ENCODE measurements at places on chromosomes 3 and 15. TPM values are rescaled to one million over a fixed set of nuclear protein-coding genes. Genes with fewer than 3 reads are reported as not detected.

Gene C3orf80
- 0.10 TPM for polyA plus RNA-seq

Gene TGFBR2
- 13.8 TPM for polyA plus RNA-seq

Gene IL16
- 2.8 TPM for polyA plus RNA-seq

Gene CDHR4
- not detected for polyA plus RNA-seq

Gene MRPL47
- polyA plus RNA-seq, result 78.9 TPM

DNA sequence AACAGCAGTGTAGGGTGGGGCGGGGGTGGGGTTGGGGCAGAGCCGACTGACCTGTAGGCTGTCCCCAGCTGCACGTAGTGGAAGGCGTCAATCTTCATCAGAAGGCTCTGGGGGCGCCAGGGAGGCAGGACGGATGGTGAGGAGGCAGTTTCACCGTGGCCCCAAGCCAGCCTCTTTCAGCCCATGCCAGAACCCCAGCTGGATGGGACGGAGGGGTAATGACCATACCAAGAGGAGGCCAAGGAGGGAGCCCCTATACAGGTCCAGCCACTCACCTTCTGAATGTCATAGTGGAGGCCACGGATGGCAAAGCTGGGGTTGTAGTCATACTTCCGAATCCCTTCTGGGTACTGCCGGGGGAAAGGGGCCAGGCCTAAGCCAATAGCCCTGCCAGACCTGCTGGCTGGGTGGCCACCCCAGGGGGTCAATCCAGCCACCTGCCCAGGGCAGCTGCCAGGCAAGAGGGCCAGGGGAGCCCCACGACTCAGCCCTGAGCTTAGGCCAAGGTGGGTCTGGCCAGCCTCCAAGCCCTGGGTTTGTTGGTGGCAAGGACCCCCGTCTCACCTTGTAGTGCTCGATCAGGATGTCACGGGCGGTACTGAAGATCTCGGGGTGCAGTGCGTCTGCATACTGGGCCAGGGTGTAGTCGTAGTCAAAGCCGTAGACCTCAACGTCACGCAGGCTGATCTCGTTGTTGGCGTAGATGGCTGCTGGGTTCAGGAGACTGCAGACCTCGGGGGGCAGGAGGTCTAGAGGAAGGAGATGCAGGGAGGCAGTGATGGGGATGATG is 4.9 kb downstream of the NT5DC2 start:
- peaks cover 73% of the 10 kb centered on the region for H3K4me1 ChIP-seq
- DNase-seq, result peak; percentile 28
- H3K36me3 ChIP-seq, result no peaks in the 10 kb centered on the region
- no peak overlapping the region for H3K4me3 ChIP-seq
- H3K27me3 ChIP-seq, result no peaks in the 10 kb centered on the region

- H3K27ac ChIP-seq, result peak overlapping the region; percentile 8
- H3K4me3 ChIP-seq, result no peak overlapping the region
- no peaks in the 10 kb centered on the region for H3K27me3 ChIP-seq
- H3K4me1 ChIP-seq, result no peaks in the 10 kb centered on the region
- DNase-seq, result no peak
These were observed 26.8 kb downstream of the PARL start for GRCh38 chr3:183857863-183858262.

DNA sequence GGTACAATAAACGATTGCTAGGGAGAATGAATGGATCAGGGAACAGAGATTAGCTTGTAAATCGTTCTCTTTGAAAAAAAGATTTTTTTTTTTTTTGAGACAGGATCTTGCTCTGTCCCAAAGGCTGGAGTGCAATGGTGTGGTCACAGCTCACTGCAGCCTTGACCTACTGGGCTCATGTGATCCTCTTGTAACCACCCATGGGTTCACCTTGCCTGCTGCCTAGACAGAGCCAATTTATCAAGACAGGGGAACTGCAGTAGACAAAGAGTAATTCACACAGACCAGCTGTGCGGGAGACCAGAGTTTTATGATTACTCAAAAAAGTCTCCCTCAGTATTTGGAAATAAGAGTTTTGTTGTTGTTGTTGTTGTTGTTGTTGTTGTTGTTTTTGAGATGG is 39.6 kb downstream of the METTL6 start:
- H3K36me3 ChIP-seq, result no peaks in the 10 kb centered on the region
- no peak for DNase-seq
- H3K27me3 ChIP-seq, result no peaks in the 10 kb centered on the region
- peaks cover 6% of the 10 kb centered on the region for H3K4me1 ChIP-seq

DNA sequence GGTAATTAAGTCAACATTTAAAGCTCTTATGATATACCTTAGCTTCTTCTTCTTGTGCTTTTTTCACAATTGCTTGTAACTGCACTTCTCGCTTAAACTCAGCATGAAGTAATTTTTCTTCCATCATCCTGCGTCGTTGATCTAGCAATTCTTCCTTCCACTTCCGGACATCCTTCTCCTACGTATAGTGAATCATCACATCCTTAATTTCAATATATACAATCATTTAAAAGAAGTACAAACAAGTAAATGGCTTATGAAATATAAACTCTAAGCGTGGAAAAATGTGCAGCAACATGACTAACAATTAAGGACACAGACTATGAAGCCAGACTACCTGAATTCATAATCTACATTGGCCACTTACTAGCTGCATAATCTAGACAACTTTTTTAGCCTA is 151.4 kb downstream of the SCAPER start:
- no peaks in the 10 kb centered on the region for H3K27me3 ChIP-seq
- DNase-seq, result no peak
- no peak overlapping the region for H3K4me3 ChIP-seq
- no peak overlapping the region for H3K27ac ChIP-seq
- H3K4me1 ChIP-seq, result no peaks in the 10 kb centered on the region

DNA sequence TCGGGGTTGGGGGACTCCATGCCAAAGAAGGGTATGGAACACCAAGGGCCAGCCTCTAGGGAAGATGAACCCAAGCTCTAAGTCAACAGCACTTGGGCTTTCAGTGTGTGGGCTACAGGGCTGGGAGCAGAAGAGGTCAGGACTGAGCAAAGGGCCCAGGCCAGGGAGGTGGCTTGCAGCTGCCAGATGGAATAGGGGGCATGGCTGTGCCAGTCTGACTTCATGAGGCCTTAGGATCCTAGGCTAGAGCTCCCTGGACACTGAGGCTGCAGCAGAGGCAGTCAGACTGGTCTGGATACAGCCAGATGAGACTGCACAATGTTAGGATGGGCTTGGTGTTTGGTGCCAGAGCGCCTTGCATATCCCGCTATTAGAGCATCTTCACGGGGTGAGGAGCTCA is 3.8 kb downstream of the RASGRF1 start:
- no peaks in the 10 kb centered on the region for H3K36me3 ChIP-seq
- DNase-seq, result no peak
- no peak overlapping the region for H3K27ac ChIP-seq
- H3K27me3 ChIP-seq, result peaks cover 39% of the 10 kb centered on the region
- H3K4me3 ChIP-seq, result no peak overlapping the region
- peaks cover 5% of the 10 kb centered on the region for H3K4me1 ChIP-seq

DNA sequence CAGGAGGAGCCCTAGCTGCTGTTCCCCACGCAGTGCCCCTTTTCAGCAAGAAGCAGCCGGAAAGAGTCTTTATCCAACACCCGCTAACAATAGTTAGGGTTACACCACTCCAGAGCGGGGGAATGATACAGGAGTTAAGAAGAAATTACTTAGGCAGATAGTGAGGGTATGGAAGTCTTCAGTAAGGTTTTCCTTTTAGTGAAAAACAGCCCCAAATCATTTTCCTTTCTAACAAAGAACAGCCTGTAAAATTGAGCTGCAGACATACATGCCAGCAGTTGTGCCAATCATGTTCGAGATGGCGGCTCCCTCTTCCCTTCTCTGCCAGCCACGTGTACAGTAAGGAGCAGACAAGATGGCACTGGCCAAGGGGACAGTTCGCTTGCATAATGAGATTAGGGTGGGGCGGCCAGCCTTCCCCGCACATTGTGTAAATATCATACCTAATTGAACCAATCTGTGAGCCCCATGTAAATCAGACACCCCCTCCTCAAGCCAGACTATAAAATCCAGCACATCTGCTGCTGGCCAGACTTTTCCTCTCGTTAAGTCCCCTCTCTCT is 18.5 kb upstream of the SENP5 start:
- no peak overlapping the region for H3K27ac ChIP-seq
- no peak for DNase-seq
- no peak overlapping the region for H3K4me3 ChIP-seq
- no peaks in the 10 kb centered on the region for H3K4me1 ChIP-seq
- no peaks in the 10 kb centered on the region for H3K27me3 ChIP-seq

- H3K4me1 ChIP-seq, result no peaks in the 10 kb centered on the region
- no peaks in the 10 kb centered on the region for H3K27me3 ChIP-seq
- H3K36me3 ChIP-seq, result no peaks in the 10 kb centered on the region
- DNase-seq, result no peak
These were observed 27.1 kb downstream of the CGGBP1 start for GRCh38 chr3:88031642-88032077.

DNA sequence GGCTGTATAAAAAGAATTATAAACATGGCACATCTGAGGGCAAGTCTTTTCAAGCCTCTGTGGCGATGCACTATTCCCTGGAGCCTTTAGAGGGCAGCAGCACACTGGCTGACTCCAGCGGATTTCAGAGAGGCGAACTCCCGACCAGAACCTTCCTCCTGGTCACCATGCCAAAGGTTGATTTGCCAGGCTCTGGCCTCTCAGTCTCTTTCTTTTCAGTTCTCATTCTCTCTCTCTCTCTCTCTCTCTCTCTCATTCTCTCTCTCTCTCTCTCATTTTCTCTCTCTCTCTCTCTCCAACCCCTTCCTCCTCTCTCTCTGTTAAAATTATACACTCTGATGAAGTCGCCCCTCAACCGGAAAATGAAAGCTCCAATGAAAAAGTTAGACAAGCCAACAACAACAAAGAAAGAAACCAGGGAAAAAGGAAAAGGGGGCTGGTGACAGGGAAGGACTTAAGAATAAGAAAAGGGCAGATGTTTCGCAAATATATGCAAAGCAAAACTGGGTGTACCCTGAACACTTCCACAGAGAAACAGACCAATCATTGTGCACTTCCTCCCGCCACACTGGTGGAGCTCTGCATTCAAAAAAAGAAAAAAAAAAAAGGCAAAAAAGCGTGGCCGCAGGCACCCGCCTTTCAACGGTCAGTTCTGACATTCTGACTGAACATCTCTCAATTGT is 90.2 kb downstream of the TIGIT start:
- H3K4me3 ChIP-seq, result peak overlapping the region; percentile 41
- H3K27me3 ChIP-seq, result no peaks in the 10 kb centered on the region
- peak; percentile 88 for DNase-seq
- peak overlapping the region; percentile 76 for H3K27ac ChIP-seq
- peaks cover 47% of the 10 kb centered on the region for H3K4me1 ChIP-seq

- H3K36me3 ChIP-seq, result no peaks in the 10 kb centered on the region
- H3K27me3 ChIP-seq, result no peaks in the 10 kb centered on the region
- peak overlapping the region; percentile 17 for H3K27ac ChIP-seq
- DNase-seq, result no peak
- H3K4me3 ChIP-seq, result no peak overlapping the region
These were observed 10.7 kb upstream of the ABTB1 start for GRCh38 chr3:127662001-127662469.

DNA sequence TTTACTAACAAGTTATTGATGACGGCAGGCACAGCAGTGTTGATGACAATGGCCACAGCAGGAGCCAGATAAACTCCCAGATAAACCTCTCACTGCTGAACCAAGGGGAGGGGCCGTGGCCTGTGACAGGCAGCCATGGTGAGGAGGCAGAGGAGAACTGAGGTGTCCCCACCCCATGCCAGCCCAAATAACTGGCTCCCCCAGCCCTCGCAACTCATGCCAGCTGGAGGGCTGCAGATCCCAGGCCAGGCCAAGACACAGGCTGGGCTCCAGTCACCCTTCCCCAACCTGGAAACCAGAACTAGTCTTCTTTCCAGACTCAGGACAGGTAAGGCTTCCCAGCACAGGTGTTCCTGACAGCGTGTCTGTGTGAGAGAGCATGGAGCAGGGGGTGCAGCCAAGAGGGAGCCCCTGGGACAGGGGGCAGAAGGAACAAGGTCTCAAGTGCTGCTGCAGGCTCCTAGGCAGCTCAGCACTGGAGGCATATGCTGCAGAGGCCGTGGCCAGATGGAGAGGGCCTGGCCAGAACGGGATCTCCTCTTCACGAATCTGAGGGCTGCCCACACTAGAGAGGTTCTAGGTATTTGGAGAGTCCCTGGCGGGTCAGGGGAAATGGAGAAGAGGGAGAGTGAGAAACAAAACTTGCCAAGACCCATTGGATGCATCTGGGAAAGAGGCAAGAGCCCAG is 15.9 kb downstream of the PLA2G4F start:
- no peak overlapping the region for H3K27ac ChIP-seq
- no peak for DNase-seq
- no peaks in the 10 kb centered on the region for H3K36me3 ChIP-seq
- H3K4me1 ChIP-seq, result no peaks in the 10 kb centered on the region
- H3K27me3 ChIP-seq, result no peaks in the 10 kb centered on the region

GRCh38 chr3:129569856-129570255 is 26.9 kb downstream of the H1-8 start:
- H3K27me3 ChIP-seq, result no peaks in the 10 kb centered on the region
- peaks cover 86% of the 10 kb centered on the region for H3K36me3 ChIP-seq
- no peak for DNase-seq
- no peak overlapping the region for H3K27ac ChIP-seq
- H3K4me3 ChIP-seq, result no peak overlapping the region

DNA sequence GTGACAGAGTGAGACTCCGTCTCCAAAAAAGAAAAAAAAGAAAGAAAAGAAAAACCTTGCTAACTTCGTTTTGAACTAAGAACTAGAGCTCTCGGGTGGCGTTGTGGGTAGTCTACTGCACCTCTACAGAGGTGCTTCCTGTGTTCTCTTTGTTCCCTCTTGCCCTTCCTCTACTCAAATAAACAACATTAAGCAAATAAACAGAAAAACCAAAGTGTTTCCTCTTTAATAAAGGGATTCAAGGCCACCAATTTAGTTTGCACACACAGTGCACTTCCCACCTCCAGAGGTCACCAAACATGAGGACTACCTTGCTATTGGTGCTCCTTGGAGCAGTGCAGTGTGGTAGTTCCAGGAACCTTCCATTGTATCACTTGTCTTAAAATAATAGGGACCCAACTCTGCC is 354.2 kb upstream of the TBL1XR1 start:
- no peak overlapping the region for H3K27ac ChIP-seq
- peaks cover 11% of the 10 kb centered on the region for H3K4me1 ChIP-seq
- no peaks in the 10 kb centered on the region for H3K36me3 ChIP-seq
- no peak overlapping the region for H3K4me3 ChIP-seq

DNA sequence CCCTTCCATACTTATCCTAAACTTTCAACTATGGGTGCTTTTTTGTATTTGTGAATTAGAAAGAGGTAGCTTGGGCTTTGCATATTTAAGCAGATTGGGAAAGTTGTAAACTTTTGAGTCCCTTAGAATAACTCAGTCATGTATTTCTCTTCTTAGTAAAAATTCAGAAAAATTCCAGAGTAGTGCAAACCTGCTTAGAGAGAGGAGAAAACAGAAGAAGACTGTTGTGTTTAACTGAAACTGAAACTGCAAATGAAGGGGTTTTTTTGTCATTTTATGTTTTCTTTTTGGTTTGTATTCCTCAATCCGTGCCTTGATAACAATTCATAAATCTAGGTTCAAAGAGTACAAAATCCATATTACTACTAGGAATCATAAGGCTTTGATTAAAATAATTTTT is 31.3 kb downstream of the CD200 start:
- no peaks in the 10 kb centered on the region for H3K36me3 ChIP-seq
- DNase-seq, result no peak
- H3K4me1 ChIP-seq, result no peaks in the 10 kb centered on the region
- no peak overlapping the region for H3K4me3 ChIP-seq
- H3K27ac ChIP-seq, result peak overlapping the region; percentile 33
- H3K27me3 ChIP-seq, result no peaks in the 10 kb centered on the region

- no peak overlapping the region for H3K4me3 ChIP-seq
- H3K27me3 ChIP-seq, result no peaks in the 10 kb centered on the region
- no peak overlapping the region for H3K27ac ChIP-seq
These were observed 52.4 kb upstream of the NR2E3 start for GRCh38 chr15:71757741-71758530.

Data from heart left ventricle (tissue), 16 donors.